ENCODE measurements at places on chromosomes 2 and 18.
A peak's percentile ranks its signal among the peaks of the same experiment; 100 is the strongest.

DNA sequence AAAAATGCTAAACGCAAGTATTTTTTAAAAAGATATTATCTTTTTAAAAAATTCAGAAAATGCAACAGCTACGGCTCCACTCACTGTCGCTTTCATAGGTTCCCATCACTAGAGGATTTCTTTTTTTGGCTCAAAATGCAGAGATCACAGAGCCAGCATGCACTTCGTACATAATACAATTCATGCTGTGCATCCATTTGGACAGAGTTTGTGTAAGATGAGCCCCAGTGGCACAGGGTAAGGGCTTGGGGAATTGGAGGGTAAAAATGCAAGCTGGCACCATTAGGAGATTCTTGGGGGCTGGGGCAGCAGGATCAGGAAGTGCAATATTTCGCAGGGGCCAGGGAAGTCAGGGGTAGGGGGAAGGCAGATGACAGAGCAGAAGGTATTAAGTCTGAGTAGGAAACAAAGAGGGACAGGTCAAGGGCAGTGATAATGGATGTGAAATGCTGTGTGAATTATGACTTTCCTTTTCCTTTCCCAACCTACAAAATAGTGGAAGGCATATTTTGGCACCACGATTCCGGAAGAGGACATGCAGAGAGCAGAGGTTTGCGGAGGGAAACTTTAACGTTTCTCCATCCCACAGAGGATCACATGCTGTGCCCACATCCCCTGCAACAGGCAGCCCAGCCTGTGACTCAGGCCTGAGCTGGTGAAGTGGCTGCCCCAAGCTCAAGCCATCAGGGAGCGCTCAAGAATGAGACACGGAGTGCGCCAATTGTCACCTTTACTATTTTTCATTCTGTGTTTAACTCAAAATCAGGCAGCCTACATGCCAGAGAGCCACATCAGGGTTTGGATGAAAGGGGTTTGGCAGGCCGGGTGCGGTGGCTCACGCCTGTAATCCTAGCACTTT lies 4.7 kb downstream of the CAPG start:
- DNase-seq, result no peak

GRCh38 chr2:31296641-31297287 lies 62.8 kb downstream of the EHD3 start:
- no peak for DNase-seq

DNA sequence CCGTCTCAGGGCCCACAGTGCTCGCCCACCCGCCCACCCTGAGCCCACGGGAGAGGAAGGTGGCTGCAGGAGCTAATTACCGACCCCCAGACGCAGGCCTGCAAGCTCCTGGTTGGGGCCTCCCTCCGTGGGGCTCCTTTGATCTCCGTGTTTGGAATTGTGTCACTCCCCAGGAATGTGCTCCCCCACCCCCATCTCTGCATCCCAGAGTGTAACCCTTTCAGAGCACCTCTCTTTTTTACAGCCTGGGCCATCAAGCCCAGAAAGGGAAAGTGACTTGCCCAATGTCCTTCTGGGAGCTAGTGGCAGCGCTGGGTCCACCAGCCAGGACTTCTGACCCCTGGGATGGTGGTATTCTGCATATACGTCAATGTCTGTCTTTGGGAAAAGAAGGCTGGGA lies 335.1 kb downstream of the CYRIA start:
- no peak for DNase-seq

GRCh38 chr2:178908810-178909209 lies 101.6 kb upstream of the TTN start:
- DNase-seq, result no peak

DNA sequence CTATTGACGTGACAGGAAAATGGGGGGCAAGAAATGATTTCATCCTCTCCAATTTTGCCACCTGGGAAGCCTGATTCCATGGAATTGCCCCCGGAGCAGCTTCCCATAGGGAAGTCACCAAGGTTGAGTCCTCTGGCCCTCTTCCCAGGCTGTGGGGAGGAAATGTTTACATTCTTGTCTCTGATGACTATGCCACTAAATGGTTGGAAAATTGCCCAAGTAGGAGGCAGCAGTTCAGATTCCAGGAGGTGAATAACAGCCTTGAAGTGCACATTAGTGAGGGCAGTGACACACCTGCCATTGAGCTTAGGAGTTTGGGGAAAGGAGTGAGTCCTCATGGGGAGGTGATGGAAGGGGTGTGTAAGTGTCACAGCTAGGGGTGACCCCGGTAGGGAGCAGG lies 449.2 kb upstream of the DCC start:
- DNase-seq, result no peak

GRCh38 chr18:55501982-55502710 lies 85.8 kb downstream of the TCF4 start:
- DNase-seq, result no peak

GRCh38 chr2:5392658-5393057 lies 299.5 kb upstream of the SOX11 start:
- DNase-seq, result peak; percentile 2
